GF-D8 (cell line): ENCODE measurements at places on chromosomes 6 and 20.

- peak; percentile 67 for DNase-seq
Observed at GRCh38 chr6:27752038-27752885, 159.9 kb downstream of the OR2B2 start.

- no peak for DNase-seq
Observed at GRCh38 chr6:3751077-3751729, at the start of gene PXDC1. Gene PXDC1 (minus strand): TSS chr6:3751713. CDS start chr6:3751531, 182 bp downstream.

- no peak for DNase-seq
Observed at GRCh38 chr6:155040901-155041650, 46.0 kb downstream of the TIAM2 start.

DNA sequence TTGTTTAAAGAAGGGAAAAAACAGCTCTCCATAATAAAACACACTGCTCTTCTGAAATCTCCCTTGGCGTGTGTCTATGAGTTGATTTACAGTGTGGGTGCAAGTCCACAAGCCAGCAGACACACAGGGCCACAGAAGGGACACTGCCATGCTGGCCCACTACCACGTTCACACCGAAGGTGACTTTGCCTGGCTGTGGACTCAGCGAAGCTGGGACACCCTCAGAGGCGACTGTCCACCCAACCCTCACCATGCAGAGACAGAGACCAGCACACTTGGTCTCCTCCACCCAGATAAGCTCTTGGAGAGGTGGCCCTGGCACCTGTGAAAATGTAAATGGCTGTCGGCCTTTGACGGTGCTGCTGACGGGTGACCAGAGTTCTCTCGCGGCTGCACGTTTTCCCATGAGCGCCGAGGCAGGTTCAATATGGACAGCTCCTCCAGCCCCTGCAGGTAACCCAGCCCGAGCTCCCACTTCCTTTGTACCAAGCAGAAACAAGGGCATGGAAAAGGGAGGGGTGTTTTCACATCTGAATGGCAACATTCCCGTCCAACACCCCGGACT is 78.0 kb downstream of the YTHDF1 start:
- DNase-seq: no peak

- DNase-seq: no peak
Observed at GRCh38 chr6:142187209-142187608, 40.1 kb downstream of the VTA1 start.

DNA sequence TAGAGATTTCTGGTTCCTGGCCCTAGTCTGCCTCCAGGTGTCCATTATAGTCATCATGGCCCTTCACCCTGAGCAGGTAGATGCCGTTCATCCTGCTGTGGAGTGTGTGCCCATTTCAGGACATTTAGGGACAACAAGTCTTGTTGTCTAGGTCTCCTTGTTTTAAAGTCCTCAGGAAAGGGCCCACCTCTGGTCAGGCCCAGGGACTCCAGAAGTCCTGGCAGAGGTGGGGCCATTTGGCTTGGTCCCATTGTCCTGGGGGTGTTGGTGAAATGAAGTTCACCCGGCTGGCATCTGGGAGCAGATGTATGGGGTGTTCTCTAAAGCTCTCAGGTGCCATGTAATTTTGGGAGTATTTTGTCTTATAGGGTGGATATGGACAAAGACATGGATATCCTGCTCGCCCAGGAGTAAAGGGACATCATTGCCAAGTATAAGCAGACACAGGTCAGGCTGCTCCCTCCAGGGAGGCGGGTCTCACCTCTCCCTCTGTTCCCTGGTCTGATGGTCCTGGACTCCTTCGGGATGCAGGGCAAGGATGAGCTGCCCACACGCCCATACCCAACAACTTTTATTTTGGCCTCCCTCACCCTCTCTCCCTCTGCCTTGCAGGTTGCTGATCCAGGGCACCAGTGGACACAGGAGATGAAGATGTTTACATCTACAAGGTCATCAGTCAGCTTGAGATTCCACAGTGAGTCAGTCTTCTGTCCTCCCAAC is 31.7 kb upstream of the MAS1L start:
- DNase-seq: no peak

- no peak for DNase-seq
Observed at GRCh38 chr6:27896398-27896796, 15.8 kb downstream of the OR2B2 start.

DNA sequence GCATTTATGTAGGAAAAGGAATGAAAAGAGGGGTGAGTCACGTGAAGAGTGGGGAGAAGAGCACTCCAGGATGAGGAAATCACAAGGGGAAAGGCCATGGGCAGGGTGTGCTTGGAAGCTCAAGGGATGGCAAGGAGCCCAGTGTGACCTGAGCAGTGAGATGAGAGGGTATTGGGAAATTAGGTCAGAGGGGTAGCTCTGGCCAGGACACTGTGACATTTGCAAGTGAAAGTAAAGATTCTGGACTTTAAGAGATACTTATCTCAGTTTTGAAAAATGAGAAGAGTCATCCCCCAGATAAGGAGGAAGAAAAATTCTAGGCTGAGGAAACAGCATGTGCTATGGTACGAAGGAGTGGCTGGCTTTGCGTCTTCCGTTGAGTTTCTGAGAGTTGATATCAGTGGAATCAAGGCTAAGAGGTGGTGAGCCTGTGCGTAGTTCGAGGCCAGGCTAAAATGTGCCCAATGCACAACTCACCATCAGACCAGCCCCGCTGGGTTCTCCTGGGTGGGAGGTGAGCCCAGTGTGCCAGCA is 79.9 kb downstream of the GCLC start:
- DNase-seq: no peak

GRCh38 chr6:142395266-142395665 is 93.5 kb downstream of the ADGRG6 start:
- DNase-seq: no peak

GRCh38 chr6:36955671-36956445 is 1.3 kb downstream of the PI16 start:
- no peak for DNase-seq

DNA sequence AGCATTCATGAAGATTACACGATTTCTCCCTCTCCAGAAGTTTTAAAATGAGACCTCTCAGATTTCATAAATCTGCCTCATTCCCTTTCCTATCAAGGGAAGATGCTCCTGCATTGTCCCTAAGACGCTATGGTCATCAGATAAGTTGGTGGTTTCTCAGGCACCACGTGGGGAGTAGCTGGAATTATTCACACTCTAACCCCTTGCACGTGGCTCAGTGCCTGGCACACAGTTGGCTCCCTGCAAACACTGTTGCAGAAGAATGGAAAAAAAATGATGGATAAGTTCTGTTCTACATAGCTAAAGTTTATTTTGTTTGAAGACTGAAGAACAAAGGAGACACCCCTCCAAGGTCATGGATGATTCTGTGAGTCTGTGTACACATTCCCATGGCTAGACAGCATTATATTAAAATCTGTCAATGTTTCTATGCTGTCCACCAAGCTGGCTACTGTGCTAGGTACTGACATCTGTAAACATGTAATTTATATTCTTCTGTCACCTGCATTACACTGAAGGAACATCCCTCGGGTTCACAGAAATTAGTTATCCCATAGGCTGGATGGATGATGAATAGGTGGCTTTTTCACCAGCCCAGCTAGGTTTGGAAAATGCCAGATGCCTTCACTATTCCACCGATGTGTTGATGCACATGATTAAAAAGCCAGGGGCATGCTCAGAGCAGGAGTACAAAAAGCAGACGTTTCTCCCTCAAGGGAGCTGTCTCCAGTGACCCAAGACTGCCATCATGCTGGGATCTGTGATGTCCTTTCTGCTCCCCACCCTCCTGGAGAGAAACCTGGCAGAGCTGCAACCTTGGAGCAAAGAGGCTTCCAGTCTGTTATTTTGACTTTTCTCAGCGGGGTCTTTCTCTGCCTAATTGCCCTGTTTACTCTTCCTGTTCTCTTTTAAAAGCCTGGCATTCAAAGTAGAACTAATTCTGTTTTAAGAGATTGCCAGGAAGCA is 610.5 kb downstream of the UTRN start:
- DNase-seq: no peak

DNA sequence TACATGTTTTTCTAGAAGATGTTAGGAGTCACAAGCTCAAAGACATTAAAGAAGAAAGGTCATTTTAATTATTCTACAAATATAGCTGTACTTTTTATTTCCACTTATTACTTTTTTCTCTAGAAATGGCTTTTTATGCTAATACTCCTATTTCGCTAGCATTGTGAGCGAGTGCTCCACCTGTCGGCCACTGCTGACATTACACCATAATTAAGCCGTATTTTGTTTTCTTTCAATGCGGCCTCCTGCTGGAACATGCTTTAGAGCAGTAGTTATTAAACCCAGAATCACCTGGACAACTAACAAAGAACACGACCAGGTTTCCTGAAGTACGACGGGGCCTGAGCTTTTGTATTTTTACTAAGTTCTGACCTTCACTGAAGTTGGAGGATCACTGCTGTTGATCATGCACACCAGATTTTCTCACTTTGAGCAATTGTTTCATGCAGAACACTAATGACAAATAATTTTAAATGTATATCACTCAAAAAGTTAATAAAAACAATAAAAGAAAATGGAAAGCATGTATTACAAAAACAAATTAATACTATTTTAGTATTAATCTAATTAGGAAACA is 74.1 kb upstream of the PAK5 start:
- no peak for DNase-seq

GRCh38 chr6:107491760-107492660 is 2.1 kb downstream of the SOBP start:
- no peak for DNase-seq

- DNase-seq: no peak
Observed at GRCh38 chr6:52976591-52977035, 18.5 kb downstream of the GSTA4 start.

- DNase-seq: no peak
Observed at GRCh38 chr6:165762876-165763275, 99.8 kb upstream of the PDE10A start.

GRCh38 chr6:117440706-117441525 is 15.2 kb upstream of the ROS1 start:
- DNase-seq: no peak

DNA sequence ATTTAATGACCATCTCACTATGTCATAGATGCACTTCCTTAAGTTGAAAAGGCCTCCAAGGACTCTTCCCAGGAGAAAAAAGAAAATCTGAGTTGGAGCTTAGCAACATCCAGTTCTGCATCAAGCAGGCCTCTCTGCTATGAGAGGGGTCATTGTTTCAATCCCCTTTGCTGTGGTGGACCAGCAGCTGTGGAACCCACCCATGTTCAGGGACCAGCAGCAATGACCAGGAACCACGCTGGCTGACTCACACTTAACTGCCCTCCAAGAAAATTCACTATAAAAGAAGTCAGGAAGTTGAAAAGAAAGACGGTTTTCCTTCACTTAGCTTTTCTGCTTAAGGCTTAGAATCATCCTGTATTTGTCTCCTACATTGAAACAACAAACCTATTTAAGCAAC is 1062.4 kb upstream of the FLRT3 start:
- DNase-seq: no peak

GRCh38 chr6:75484535-75484934 is 9.1 kb downstream of the FILIP1 start:
- DNase-seq: no peak

- DNase-seq: no peak
Observed at GRCh38 chr6:54244430-54244829, 63.8 kb upstream of the TINAG start.

DNA sequence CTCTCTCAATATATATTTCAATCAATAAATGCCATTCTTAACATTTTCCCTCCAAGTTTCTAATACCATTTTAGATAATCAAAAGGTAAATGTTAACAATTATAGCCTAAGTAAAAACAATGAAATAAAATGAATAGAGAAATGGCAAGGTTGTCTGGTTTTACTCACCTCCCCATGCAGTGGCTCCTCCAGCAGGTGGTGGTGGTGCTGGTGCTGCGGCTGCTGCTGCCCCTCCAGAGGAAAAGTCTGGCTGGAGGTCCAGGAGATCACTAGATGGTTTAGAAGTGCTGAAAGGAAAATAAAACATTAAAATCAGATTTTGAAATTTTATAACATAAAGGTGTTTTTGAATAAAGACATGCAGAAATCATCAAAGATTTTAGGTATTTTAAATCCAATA is 93.2 kb downstream of the PRSS35 start:
- no peak for DNase-seq

DNA sequence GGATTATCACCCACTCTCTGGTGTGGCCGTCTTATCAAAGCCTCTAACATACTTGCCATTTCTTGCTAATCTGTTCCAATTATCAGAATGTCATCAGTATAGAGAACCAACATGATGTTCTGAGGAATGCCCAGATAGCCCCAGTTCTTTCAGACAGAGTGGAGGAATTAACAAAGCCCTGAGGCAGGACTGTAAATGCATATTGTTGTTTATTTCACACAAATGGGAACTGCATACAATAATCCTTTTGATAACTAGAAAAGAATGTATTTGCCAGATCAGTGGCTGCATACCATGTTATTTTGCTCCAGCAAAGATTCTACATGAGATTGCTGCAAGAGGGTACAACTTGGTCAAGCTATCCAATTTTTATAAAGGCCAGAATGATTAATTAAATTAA is 112.8 kb upstream of the HEY2 start:
- DNase-seq: no peak

DNA sequence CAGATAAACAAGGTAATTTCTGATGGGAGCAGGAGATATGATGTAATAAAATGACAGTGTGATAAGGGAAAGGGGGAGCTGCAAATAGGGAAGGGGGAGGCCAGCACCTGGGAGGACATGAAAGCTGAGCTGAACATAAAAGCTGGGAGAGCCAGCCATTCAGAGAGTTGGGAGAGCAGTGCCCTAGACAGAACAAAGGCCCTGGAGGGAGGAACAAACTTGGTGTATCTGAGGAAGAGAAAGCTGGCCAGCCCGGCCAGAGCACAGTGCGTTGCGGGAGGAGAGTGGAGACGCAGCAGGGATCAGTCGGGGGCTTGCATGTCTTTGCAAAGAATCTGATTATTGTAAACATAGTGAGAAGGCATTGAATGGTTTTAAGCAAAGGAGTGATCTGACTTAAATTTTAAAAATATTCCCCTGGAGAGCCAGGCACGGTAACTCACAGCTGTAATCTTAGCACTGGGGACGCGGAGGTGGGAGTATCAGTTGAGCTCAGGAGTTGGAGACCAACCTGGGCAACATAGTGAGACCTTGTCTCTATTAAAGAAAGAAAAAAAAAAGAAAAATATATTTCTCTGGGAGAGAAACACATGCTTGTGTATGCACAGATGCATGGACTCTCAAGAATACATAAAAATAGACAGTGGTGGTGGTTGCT is 318.2 kb downstream of the ZFAND3 start:
- no peak for DNase-seq

- DNase-seq: no peak
Observed at GRCh38 chr6:48134246-48134645, 23.2 kb upstream of the PTCHD4 start.

- no peak for DNase-seq
Observed at GRCh38 chr6:105769987-105770386, 316.1 kb upstream of the PRDM1 start.

DNA sequence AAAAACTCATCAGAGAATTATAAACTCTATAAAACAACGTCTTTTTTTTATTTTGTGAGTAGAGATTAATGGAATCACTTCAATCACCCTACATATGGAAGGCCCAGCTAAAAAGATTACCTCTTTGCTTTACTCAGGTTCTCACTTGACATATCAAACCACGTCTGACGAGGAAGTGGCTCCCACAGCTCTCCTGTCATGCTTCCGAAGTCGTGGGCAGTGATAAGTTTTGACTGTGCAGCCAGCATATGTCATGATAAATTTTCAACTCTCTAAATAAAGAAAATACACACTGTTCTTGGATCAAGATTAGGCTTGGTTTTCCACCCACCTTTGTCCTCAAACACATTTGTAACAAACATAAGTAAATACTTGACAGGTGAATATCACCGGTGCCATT is 279.5 kb upstream of the RNF217 start:
- no peak for DNase-seq
